ACHN (cell line): ENCODE measurements at places on chromosomes 13 and 19.
A peak's percentile ranks its signal among the peaks of the same experiment; 100 is the strongest.

DNA sequence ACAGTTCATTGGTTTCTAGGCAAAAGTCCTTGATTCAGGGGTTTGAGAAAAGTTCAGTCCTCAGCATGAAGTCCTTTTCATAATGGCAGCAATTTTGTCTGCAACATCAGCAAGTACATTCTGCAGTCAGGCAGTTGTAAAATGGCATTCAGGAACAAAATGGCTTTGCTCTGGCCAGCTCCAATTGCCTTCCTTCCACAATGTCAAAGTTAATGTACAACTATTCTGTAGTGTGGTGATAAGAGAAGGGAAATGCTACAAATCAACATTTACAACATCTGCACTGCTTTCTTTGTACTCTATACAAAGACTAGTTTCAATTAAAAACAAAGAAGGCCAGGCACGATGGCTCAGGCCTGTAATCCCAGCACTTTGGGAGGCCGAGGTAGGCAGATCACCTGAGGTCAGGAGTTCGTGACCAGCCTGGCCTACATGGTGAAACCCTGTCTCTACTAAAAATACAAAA is 1.8 kb upstream of the NEK3 start:
- DNase-seq = no peak

GRCh38 chr13:106537521-106537920 is 2.1 kb upstream of the EFNB2 start:
- no peak for DNase-seq

GRCh38 chr19:40594657-40595091 is 6.5 kb upstream of the LTBP4 start:
- DNase-seq = peak; percentile 60

GRCh38 chr13:38180670-38181069 is 169.0 kb upstream of the UFM1 start:
- DNase-seq = peak; percentile 14

GRCh38 chr13:113273321-113273720 is 23.7 kb upstream of the LAMP1 start:
- no peak for DNase-seq
